ENCODE measurements at places on chromosomes 12 and 14. TPM values are rescaled to one million over a fixed set of nuclear protein-coding genes. Genes with fewer than 3 reads are reported as not detected.

The IQSEC3 gene
- total RNA-seq: 0.51 TPM

DNA sequence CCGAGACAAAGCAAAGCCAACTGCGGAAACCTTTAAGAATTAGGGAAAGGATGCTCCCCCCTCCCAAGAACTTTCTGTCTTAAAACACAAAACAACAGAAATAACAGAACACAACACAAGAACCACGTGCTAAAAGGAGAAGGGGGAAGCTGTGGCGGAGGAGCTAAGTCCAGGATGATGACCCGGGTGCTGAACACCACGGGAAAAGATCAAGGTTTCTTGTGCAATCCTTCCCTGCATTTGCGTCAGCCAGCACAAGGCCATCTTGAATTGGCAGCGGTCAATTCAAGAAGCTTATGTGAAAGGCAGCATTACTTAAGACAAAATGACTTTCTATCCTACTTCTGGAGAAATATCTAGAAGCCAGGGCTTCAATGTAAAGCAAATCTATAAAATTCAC, 11.0 kb upstream of the CREBL2 start:
- H3K27me3 ChIP-seq: no peaks in the 10 kb centered on the region
- H3K4me1 ChIP-seq: no peaks in the 10 kb centered on the region
- no peaks in the 10 kb centered on the region for H3K36me3 ChIP-seq
- no peak overlapping the region for H3K4me3 ChIP-seq
- no peak overlapping the region for H3K27ac ChIP-seq

- H3K27me3 ChIP-seq: no peaks in the 10 kb centered on the region
- H3K4me1 ChIP-seq: peaks cover 11% of the 10 kb centered on the region
- H3K27ac ChIP-seq: no peak overlapping the region
- H3K36me3 ChIP-seq: no peaks in the 10 kb centered on the region
Measured at GRCh38 chr12:57241402-57242310, 9.3 kb downstream of the STAC3 start.

The LPAR5 gene
- 2.8 TPM for total RNA-seq

- H3K36me3 ChIP-seq: no peaks in the 10 kb centered on the region
- H3K4me1 ChIP-seq: peaks cover 4% of the 10 kb centered on the region
- no peaks in the 10 kb centered on the region for H3K27me3 ChIP-seq
- no peak for DNase-seq
- H3K27ac ChIP-seq: no peak overlapping the region
Measured at GRCh38 chr12:131628766-131629448, 82.0 kb upstream of the SFSWAP start.

The DAD1 gene
- total RNA-seq: 187 TPM
